ENCODE measurements at places on chromosomes 1 and 21.

- DNase-seq = no peak
These were observed 251.1 kb upstream of the IRF2BP2 start for GRCh38 chr1:234861024-234861620.

DNA sequence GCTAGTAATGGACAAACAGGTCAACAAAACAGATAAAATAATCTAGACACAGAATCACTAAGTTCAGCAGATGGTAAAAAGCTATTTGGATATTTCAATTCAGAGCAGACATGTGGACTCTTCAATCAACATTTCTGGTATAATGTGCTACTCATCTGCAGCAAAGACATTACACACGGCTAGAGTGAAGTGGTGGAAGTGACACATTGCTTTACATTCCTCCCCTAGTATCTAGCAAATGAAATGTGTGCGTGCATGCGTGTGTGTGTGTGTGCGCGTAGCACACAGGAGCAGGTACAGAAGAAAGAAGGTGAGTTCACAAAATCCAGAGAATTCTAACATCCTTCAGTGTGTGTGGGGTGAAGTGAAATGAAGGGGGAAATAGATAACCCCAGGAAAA lies 8.3 kb downstream of the AHCTF1 start:
- DNase-seq = no peak

GRCh38 chr1:204358605-204359004 lies 1.1 kb downstream of the PLEKHA6 start:
- DNase-seq = no peak

- DNase-seq = no peak
These were observed 27.1 kb upstream of the PDE4B start for GRCh38 chr1:65765631-65766030.

GRCh38 chr1:87853576-87854351 lies 525.1 kb downstream of the LMO4 start:
- DNase-seq = no peak

GRCh38 chr1:70140894-70141293 lies 64.5 kb downstream of the LRRC40 start:
- no peak for DNase-seq

- DNase-seq = no peak
These were observed 27.3 kb upstream of the LAMC1 start for GRCh38 chr1:182995894-182996293.

GRCh38 chr1:91224878-91225277 lies 179.8 kb downstream of the HFM1 start:
- no peak for DNase-seq

DNA sequence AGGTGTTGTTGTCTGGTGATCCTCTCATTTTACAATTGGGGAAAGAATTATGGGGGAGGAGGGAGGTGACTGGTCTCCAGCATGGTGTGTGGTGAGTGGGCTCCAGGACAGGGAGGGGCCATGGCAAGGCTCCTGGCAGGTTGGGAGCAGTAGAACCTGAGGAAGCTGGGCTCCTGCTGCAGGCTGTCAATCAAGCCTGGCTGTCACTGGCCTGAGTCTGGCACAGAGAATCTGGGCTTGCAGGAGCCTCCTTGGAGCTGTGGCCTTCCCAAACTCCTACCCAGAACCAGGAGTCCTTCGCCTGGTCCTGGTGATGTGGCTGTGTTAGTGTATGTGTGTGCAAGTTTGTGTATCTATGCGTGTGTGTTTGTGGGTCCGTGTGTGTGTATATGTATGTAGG lies 131.9 kb upstream of the CSF3R start:
- DNase-seq = no peak

GRCh38 chr1:33359931-33360330 lies 39.0 kb upstream of the A3GALT2 start:
- no peak for DNase-seq

- DNase-seq = no peak
These were observed 23.6 kb downstream of the ACOT7 start for GRCh38 chr1:6370006-6370405.

- DNase-seq = no peak
These were observed 22.9 kb downstream of the SAMSN1 start for GRCh38 chr21:14523234-14523633.

DNA sequence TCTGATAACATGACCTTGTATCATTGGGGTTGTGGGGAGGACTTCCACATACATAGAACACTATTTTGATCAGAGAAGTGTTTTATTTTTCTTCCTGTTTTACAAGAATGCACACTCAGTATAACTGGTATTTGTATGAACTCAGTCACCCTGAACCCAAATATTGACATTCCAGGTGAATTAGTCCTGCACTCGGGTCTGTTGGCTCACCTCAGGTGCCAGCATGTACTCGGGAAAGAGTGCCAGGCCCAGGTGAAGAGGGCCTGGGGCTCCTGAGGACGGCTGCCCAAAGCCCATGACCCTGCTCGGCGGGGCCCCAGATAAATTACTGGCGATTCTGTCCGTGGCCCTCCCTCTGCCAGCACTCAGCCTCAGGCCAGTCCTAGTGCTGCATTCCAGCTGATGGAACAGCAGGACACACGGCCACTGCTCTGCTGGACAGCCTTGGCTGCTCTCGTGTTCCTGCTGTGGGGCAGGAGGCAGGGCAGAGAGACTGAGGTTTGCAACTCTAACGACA lies 75.4 kb upstream of the TMPRSS2 start:
- DNase-seq = no peak

GRCh38 chr21:44759628-44760285 lies 41.9 kb downstream of the UBE2G2 start:
- DNase-seq = no peak

DNA sequence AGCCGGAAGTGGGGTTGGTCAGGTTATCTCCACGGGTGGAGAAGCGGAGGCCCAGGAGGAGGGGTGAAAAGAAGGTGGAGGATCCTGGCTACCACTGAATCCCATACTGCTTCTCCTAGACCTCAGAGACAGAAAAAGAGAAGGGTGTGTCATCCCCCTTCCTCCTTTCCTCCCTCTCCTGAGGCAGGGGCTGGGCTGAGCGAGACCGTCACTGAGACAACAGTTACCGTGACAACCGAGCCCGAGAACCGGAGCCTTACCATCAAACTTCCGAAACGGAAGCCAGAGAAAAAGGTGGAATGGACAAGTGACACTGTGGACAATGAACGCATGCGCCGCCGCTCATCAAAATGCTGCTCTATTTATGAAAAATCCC lies 42.1 kb upstream of the NBPF3 start:
- DNase-seq = no peak

- no peak for DNase-seq
These were observed 8.0 kb downstream of the TRNAU1AP start for GRCh38 chr1:28560886-28561285.

- DNase-seq = no peak
These were observed 21.8 kb downstream of the ATF3 start for GRCh38 chr1:212630158-212630900.

DNA sequence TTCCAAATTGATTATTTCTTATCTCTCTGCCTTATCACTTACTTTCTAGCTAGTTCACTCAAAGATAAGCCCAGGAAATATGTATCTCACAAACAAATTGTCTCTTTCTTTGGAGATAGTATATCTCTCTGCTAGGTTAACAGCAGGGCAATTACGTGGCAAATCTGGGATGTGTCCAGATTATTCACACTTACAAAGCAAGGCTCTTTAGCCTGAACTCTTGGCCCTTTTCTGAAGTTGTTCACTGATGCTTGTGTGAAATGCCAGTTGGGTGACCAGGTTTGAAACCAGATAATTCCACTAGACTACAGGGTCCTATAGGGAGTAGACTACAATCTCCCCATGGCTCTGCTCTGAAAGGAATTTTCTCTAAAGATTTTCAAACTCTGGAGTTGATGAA lies 30.8 kb upstream of the FAM78B start:
- DNase-seq = no peak

GRCh38 chr21:42291751-42292562 lies 23.3 kb downstream of the TFF3 start:
- DNase-seq = no peak

DNA sequence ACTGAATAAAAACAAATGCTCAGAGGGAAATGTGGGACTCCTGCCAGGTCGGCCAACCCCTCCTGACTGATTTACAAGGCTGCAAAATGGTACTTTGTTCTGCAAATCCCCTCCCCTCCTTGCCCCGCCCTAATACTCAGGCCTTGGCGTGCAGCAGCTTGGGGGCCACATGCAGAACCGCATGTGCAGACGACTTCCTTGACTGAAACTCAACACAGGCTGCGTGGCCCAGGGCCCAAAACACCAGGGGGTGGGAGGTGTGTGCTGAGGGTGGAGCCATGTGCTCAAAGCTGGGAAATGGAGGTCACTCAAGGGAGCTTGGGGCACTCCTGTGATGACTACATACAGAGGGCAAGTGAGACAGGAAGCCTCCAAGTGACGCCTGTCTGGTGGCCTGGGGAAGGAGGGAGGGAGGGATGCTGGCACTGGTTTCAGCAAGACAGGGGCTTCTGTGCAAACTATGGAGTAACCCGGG lies 87.2 kb downstream of the MRPL37 start:
- no peak for DNase-seq

GRCh38 chr1:225866061-225866837 lies 15.9 kb downstream of the TMEM63A start:
- no peak for DNase-seq

- no peak for DNase-seq
These were observed 523.9 kb downstream of the LMO4 start for GRCh38 chr1:87852410-87853161.

- DNase-seq = no peak
These were observed 39.8 kb downstream of the FAM78B start for GRCh38 chr1:166127003-166127402.

DNA sequence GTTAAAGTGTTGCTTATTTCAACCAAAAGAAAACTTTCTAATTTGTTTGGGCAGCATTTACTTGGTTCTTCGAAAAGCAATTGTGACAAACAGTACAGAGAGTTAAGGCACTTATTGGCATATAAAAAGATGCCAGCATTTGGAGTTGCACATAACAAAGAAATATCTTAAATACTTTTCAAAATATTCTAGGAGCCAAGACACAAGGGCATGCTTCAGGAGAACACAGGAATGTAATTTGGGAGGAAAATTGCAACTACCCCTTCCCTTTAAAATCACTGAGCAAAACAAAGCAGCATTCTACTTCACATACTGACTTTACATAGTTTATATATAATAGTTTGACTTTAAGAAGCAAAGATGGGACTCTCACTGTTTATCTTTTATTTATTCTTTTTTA lies 4.6 kb upstream of the TIE1 start:
- no peak for DNase-seq

DNA sequence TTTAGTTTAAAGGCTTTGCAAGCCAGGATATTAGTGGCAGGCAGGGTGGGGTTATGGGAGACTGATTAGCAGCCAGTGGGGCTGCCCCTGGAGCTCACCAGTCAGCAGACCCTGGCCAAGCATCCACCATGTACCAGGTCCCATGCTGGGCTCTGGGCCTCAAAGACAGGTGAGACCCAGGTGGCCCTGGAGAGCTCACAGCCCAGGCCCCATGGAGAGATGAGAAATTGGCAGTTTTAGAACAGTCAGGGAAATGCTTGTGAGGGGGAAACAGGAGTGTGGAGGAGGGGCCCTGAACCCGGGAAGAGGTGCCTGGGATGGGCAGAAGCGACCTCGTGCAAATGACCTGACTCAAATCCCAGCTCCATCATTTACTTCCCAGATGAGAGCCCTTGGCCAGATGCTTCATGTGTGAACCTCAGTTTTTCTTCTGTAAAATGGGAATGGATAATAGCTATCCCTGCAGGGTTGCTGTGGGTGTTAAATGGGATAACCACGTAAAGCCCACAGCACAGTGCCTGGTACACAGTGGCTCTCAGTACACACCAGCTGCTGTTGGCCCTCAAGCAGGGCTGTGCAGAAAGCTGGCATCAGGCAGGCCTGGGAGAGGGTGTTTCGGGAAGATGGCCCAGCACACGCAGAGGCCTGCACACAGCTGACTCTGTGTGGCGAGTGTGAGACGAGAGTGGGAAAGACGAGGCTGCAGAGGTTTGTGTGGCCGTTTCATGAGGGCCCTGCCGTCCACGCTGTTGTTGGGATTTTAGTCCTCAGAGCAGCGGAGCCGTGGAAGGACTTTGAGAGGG lies 518.5 kb downstream of the PTPRU start:
- DNase-seq = no peak

- DNase-seq = no peak
These were observed 490.3 kb downstream of the TTLL7 start for GRCh38 chr1:83508485-83509151.

- no peak for DNase-seq
These were observed 355.1 kb downstream of the GPATCH2 start for GRCh38 chr1:217275655-217276398.

DNA sequence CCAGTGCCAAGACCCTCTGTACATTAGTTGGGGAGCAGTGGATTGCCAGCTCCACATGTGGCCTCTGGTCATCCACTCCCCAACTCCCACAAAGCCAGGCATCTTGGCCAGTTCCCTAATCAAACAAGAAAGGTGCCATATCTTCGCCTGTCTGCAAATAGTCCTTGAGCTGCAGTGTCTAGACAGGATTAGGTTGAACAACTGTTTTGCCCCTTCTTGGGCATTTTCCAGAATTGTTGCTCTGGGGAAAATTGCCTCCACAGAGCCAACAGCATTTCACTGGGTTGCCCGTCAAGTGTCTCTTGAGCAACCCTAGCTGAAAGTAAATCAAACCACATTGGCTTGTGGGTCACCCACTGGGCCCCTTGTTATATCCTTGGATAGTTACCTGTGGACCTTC lies 109.3 kb downstream of the GDAP2 start:
- DNase-seq = no peak

DNA sequence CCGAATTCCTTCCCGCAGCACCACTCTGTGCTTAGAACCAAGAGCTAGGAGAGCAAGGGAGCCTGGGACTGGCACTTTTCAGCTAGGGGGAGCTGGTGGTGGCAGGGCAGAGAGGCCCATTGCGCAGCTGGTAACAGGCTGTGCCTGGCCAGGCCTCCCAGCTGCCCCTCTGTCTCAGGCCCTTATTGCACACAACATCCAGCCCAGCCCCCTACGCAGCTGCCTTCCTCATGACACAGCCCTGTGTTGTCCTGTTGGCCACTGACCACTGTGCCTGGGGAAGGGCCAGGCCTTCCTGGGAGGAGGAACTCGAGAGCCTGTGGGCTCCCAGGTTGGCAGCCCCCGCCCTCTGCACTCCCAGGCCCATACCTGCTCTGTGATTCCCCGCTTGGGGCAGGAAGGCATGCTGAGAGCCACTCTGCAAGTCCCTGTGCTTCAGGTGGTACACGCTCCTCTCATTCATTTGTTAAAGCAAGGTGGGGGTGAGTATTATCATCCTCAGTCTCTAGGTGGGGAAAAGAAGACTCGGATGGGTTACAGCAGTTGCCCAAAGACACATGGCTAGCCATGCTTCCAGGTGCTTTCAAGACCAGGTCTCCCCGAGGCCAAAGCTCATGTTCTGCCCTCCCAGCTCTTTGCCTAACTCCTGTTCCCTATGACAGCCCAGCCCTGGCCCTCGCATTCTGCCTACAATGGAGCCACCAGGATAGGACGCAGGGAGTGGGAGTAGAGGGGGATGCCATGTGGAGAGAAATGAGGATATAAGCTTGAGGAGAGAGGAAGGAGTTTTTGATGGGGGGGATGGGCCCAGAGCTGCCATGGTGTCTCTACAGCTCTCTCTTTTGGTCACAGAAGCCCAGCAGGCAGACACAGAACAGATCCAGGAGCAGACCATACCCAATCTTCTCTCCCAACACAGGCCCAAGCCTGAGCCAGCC lies 81.8 kb downstream of the TMEM53 start:
- DNase-seq = no peak

Measured in NCI-H526 treated with DMSO at 0.1 percent for 48 hours (cell line).